Caki2 (cell line): ENCODE measurements at places on chromosomes 1 and 21.

GRCh38 chr1:210726621-210727020, 397.9 kb downstream of the HHAT start:
- DNase-seq: peak; percentile 23

GRCh38 chr1:215282557-215282956, 200.0 kb downstream of the KCNK2 start:
- DNase-seq: no peak

DNA sequence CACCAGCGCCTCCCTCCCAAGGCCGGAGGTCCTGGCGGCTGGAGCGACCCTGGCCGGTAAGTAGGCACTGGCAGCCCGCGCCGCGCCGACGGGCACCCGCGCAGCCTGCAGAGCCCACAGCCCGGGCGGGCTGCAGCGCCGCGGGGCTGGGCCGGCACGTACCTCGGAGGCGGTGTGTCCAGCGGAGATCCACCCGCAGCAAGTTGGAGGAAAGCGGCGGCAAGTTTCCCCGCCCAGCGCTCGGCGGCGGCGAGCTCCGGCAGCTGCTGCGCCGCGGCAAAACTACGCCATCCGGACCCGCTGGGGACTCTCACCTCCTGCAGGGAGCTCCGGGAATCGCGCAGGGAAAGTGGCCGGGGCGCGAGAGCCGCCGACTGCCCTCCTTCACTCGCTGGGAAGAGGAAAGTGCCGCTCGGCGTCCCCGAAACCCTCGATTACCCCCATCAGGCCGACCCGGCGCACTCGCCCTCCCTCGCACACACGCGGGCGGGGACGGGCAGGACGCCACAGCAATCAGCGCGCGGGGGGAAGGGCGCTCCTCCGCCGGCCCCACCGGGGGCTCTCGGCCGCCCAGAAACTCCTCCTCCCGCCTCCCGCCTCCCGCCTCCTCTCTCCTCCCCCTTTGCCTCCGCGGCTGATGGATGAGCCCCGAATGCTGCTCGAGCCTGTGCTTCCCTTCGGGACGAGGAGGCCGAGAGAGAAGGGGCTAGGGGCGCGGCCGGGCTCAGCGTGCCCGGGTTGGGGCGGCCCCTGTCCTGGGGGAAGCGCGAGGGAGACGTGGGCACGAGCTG, at the start of gene TGFBR3:
TGFBR3 (minus strand) TSS at position 436 of the 791 bp plus-strand sequence. CDS start 24,620 bp downstream, outside the sequence.
- peak; percentile 89 for DNase-seq

GRCh38 chr1:116989835-116990234, 11.7 kb upstream of the CD101 start:
- no peak for DNase-seq
